Activated CD8-positive, alpha-beta memory T cell treated with anti-CD3 and anti-CD28 coated beads for 1 hour (primary cell): ENCODE measurements at places on chromosomes 16 and 17.

DNA sequence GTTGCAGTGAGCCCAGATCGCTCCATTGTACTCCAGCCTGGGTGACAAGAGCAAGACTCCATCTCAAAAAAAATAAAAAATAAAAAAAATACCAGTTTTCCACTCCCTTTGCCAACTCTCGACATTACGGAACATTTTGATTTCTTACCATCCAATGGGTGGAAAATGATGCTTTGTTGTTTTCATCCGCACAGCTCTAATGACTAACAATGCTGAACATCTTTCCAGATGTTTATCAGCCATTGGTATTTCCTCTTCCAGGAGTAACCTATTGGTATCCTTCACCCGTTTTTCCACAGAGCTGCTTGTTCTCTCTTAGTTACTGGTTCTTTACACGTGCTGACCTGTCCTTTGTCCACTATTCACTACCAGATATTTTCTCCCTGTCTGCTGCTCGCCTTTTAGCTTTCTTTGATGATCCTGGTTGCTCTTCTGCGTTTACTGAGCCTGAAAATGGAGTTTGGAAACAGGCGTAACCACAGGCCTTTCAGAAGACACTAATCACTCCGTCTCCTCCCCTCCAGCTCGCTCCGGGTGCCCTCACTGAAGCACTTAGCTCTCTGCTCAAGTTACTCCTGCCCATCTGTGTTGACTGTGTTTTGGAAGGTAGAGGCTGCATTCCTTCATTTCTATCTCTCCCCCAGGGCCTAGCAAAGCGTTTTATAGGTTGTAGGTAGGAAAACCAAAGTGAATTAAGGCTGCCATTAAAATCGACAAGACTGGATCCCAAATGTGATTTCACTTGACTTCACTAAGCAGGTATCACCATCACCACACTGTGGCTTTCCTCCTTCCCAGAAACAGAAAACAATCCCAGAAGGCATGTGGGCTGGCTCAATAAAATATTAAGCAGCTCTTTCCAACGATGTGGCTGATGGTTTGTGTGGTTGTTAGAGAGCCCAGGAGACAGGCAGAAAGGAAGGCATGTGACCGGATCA, 8.9 kb downstream of the SHPK start:
- no peak for DNase-seq

DNA sequence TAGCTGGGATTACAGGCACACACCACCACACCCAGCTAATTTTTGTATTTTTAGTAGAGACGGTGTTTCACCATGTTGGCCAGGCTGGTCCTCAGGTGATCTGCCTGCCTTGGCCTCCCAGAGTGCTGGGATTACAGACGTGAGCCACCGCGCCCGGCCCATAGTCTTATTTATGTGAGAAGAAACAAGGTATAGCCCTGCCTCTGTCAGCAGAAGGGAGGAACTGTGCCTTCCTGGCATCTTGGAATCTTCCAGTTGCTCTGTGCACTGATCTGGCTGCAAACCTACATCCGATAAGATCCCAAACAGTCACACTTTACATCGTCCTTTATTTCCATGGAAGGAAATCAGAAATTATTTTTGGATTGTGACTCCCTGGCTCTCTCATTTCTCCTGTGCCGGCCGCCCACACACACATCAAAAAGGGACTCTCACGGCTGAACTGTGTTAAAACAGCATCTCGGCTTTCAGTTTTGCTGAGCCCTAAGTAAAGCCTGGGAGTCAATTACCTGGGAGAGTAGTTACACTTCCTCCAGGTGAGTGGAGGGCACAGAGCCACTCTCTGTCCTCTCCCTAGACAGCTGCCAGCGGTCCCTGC, 23.3 kb downstream of the WIPI1 start:
- no peak for DNase-seq

GRCh38 chr17:16383216-16383615, 2.3 kb downstream of the UBB start:
- no peak for DNase-seq

DNA sequence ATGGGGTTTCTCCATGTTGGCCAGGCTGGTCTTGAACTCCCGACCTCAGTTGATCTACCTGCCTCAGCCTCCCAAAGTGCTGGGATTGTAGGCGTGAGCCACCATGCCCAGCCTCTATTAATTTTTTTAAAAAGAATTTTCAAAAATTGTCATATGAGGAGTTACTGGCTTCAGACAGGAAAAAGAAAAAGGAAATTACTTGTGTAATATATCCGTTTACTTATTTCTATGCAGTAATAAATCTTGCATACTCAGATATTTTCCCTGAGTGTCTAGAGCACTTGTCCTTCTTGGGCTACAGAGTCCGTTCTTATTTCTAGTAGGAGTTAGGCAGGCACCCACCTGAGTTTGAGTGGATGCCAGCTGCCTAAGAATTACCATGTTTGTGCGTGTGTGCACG, 85.8 kb downstream of the VMP1 start:
- DNase-seq = no peak

- DNase-seq = no peak
Observed at GRCh38 chr16:4194661-4195060, 47.2 kb downstream of the SRL start.

- no peak for DNase-seq
Observed at GRCh38 chr16:81595629-81596292, 151.2 kb downstream of the CMIP start.

DNA sequence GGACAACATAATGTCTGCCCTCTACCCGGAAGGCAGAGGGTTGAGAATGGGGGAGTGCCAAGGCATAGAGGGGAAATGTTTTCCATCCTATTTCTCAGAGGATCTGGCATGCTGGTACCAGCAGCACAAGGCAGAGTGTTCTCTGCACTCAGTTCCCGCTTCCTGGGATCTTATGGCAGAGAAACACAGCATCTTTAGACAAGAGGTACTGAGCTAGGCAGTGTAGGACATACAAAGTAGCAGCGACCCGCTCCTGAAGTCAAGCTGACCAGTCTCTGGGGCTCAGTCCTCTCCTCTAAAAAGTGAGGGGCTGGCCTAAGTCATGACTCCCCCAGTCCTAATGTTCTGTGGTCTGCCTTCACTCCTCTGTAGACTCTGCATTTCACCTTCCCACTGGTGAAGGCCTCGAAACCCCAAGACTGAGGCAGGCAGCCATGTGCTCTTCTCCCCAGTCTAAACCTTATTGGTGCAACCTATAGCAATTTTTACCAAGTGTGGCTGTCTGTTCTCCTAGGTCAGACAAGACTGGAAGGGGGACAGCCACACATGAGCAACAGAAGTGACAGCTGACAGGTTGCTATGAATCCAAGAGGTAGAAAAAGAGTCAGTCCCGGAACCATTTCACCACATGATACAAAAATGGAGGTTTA, 11.3 kb upstream of the TSPOAP1 start:
- no peak for DNase-seq

DNA sequence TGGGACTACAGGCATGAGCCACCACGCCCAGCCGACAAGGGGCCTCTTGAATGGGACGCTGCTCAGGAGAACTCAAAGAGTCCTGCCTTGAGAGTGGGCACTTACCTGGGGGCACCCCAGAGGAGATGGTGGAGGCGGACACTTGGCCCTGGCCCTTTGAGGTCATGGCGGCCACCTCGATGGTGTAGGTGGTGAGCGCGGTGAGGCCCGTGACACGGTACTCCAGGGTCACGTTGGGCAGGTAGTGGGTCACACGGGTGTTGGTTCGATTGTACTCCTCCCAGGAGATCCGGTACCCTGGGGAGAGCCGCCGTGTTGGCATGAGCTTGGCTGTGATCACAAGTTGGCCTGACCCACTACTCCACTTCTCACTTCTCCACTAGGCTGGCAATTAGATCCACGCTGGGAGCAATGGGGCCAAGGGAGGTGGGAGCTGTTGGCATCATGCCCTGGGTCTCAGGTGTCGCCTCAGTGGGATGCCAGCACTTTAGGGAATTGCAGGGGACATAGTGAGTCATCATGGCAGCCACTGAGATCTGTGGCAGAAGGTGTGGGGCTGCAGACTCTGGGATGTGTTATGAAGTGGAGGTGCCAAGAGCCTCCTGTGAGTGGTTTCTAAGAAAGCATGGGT, 89.2 kb upstream of the CDC42EP4 start:
- no peak for DNase-seq

DNA sequence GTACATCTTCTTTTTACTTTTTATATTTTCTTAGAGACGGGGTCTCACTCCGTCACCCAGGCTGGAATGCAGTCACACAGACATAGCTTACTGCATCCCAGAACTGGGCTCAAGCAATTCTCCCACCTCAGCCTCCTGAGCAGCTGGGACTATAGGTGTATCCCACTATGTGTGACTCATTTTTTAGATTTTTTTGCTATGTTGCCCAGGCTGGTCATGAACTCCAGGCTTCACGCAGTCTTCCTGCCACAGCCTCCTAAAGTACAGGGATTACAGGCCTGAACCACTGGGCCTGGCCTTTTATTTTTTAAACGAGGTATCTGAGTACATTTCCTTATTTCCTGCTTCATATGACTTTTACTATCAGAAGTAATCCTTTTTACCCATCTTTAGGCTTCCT, 48.0 kb downstream of the GLG1 start:
- no peak for DNase-seq

GRCh38 chr17:31593806-31594205, 202.3 kb downstream of the RAB11FIP4 start:
- no peak for DNase-seq

- no peak for DNase-seq
Observed at GRCh38 chr16:3580686-3581085, 3.5 kb upstream of the NLRC3 start.

DNA sequence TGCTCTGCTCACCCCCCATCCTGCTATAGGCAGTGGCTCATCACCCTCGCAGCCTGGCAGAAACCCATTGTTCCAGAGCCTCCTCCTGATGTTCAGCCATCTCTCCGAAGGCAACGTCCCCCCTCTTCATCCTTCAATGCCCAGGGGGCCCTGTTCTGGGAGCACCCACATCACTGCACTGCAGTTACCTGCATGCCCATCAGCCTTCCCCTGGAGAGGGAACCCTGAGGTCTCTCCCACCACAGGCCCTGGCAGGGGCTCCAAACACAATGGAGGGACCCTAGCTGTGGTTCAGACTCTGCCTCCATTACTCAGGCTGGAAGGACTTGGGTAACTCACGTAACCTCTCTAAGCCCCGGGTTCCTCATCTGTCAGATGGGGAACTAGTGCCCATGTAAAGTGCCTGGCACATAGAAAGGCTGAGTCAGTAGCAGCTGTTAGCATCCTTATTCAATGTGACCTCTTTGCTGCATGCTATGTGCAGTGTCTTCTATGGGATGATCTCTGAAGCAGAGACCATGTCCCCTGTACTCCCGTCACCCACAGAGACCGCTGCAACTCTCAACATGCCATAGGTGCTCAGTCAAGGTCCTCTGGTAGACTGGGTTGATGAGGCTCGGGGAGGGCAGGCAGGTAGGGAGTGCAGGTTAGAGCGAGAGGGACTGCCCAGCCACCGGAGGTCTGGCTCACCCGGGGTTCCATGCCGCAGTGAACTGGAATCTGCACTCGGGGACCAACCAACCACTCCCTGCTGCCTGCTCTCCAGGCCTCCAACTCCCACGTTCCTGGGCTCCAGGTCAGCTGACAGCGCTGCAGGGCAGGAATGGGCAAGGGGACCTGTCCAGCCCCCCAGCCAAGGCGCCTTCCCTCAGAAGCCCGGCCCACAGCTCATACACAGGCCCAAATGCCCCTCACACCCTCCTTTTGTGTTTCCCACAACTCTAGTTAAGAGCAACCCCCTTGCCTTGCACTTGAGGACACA, 233.2 kb downstream of the ZNF423 start:
- DNase-seq = no peak

DNA sequence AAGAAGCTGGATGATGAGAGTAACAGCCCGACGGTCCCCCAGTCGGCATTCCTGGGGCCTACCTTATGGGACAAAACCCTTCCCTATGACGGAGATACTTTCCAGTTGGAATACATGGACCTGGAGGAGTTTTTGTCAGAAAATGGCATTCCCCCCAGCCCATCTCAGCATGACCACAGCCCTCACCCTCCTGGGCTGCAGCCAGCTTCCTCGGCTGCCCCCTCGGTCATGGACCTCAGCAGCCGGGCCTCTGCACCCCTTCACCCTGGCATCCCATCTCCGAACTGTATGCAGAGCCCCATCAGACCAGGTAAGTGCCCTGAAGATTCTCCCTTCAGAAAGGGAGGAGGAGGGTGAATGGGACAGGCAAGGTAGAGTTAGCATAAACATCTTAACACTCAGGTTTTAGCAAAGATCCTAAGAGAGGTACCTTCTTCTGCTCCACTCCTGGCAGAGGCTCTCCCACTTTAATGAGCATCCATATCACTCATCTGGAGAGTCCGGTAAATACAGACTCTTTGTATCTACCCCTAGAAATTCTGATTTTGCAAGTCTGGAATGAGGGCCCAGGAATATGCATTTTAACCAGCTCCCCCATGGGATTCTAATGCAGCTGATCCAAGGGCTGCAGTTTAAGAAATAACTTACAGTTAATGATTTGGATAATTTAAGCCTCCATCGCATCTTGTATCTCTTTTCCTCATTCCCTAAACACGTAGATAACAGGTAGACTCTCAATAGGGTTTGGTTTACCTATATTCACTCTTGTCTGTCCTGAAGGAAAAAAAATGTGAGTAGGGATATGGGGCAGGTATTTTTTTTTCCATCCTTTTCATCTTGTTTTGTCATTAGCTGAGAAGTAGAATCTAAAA, 3.3 kb downstream of the HLF start:
- no peak for DNase-seq

DNA sequence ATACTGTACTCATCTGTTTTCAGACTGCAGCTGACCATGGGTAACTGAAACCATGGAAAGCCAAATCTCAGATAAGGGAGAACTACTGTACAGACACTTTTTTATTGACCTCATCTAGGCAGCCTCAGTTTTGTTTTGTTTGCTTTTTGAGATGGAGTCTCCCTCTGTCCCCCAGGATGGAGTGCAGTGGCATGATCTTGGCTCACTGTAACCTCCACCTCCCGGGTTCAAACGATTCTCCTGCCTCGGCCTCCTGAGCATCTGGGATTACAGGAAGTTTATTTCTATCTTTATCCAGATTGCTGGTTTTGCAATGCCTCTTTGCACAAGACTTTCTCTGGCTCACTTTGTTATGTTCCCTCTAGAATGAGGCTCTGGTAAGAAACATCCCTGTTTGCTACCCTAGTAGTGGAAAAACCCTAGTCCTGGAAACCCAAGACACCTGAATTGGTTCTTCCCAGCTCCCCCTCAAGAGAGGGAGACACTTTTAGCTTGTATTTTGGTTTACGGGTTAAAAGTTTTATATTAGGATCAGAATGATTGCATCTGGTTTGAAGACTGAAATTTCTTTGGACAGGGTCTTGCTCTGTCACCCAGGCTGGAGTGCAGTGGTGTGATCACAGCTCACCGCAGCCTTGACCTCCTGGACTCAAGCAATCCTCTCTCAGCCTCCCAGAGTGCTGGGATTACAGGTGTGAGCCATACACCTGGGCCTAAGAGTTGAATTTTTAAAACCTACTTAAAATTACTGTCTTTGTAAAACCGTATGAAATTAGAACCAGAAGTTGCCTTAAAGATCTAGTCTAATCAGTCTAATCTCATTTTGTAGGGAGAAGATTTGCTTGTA, 38.9 kb downstream of the ZNF207 start:
- no peak for DNase-seq

DNA sequence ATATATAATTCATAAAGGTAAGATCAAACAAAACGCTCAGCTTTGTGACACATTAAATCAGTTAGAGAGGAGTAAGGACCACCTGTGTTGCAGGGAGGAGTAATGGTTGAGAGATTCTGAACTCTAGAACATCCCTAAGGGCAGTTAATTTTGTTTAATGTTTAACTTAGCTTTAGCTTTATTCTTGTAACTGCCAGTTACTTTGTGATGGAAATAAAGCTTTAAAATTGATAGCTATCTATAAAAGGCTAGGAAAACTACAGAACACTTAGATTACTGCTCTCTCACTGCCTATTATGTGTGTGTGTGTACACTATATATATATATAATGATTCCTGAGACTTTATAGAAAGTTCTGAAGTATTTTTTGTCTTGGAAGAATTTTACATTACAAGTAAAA, 37.8 kb downstream of the PTRH2 start:
- DNase-seq = no peak
